Peyer's patch (tissue), 4 donors: ENCODE measurements at places on chromosomes 2 and 18. TPM values are rescaled to one million over a fixed set of nuclear protein-coding genes. Genes with fewer than 3 reads are reported as not detected.
A peak's percentile ranks its signal among the peaks of the same experiment; 100 is the strongest.

Gene KCNIP3
- total RNA-seq: 5.8 TPM

Gene SRD5A2
- total RNA-seq: not detected

Gene C2orf78
- not detected for total RNA-seq

Gene FBXO15
- not detected for total RNA-seq

Gene CRYBA2
- total RNA-seq: 9.4 TPM

Gene NRP2
- 15.7 TPM for total RNA-seq

DNA sequence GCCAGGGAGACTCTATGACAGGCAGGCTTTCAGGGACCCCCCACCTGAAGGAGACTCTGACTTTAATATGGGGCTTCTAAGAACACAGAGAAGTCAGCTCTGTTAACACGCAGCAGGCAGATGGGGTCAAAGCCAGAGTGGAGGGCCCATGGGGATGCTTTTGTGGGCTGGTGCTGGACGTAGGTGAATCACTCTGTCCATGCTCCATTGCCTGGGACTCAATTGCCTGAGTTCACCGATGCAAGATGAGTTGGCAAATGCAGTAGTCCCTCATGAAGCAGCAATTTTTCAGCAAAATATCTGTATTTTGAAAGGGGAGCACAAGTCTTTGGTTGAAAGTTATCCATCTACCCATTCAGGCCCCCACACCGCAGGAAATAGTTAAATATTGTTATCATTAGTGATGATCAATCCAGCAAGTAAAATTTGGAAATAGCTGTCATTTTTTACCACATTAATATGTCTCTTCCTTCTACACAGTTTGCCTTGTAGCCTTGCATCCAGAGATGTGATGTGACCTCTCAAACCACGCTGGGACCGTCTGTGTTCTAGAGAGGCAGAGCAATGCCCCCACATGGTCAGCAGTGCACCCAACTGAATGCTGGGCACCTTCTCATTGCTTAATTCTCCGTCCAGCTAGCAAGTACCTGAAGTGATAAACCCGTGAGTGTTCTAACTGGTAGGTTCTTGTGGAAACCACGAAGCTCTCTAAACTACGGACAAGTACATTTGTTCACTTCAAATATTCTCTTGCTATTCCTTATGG lies 34.8 kb upstream of the FAM110C start:
- no peaks in the 10 kb centered on the region for H3K27me3 ChIP-seq
- no peak overlapping the region for H3K27ac ChIP-seq
- no peaks in the 10 kb centered on the region for H3K4me1 ChIP-seq
- H3K36me3 ChIP-seq: no peaks in the 10 kb centered on the region

GRCh38 chr2:23124214-23124750 lies 260.7 kb upstream of the KLHL29 start:
- no peaks in the 10 kb centered on the region for H3K36me3 ChIP-seq
- no peak for DNase-seq
- H3K27me3 ChIP-seq: no peaks in the 10 kb centered on the region
- H3K27ac ChIP-seq: no peak overlapping the region
- H3K4me1 ChIP-seq: peaks cover 44% of the 10 kb centered on the region

GRCh38 chr2:190771726-190772125 lies 108.9 kb upstream of the GLS start:
- H3K27ac ChIP-seq: no peak overlapping the region
- H3K36me3 ChIP-seq: no peaks in the 10 kb centered on the region
- H3K4me1 ChIP-seq: no peaks in the 10 kb centered on the region
- no peak for DNase-seq
- H3K4me3 ChIP-seq: no peak overlapping the region

DNA sequence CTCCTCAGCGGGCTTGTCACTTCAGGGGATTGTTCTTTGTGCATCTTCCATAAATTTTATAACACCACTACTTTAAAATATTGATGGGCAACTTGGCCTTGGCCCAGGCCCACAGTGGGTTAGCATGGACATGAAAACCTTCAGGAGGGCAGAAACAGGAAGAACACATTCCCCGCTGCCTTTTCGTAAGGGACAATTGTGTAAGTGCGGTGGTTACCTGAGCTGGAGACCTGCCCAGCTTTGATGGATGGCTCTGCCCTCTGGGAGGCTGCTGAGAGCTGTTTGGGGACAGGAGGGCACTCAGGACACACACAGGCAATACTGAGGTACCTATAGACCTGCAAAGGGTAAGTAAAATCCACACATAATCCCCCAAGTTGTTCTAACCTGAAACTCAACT lies 46.8 kb downstream of the FECH start:
- H3K27ac ChIP-seq: no peak overlapping the region
- no peak overlapping the region for H3K4me3 ChIP-seq
- no peaks in the 10 kb centered on the region for H3K36me3 ChIP-seq
- H3K4me1 ChIP-seq: no peaks in the 10 kb centered on the region
- no peaks in the 10 kb centered on the region for H3K27me3 ChIP-seq
- DNase-seq: no peak

DNA sequence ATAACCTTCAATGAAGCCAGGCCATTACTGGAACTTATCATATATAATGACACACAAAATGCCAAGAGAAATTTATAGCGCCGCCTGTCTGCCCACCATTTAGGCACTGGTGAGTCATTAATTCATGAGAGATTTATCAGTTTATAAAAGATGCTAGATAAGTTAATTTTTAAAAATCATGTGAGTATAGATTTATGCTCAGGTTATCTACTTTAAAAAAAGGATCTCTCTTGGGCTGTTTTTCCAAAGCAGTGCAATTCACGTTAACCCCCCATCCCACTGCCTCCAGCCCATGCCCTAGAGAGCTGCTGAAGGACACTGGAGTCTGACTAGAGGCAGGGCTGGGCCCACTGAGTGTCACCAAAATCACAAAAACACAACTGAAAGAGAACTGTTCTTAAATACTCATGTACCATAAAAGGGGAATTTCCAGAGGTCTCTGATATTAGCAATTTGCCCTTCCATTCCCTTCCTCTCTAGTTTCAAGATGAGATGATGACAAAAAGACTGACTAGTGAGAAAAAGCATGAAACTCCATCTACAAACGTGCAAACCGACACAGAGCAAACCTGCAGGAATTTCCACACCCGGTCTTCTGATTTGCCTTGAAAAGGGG lies 160.8 kb downstream of the BCL2 start:
- H3K36me3 ChIP-seq: no peaks in the 10 kb centered on the region
- no peak for DNase-seq
- H3K27ac ChIP-seq: peak overlapping the region; percentile 93

DNA sequence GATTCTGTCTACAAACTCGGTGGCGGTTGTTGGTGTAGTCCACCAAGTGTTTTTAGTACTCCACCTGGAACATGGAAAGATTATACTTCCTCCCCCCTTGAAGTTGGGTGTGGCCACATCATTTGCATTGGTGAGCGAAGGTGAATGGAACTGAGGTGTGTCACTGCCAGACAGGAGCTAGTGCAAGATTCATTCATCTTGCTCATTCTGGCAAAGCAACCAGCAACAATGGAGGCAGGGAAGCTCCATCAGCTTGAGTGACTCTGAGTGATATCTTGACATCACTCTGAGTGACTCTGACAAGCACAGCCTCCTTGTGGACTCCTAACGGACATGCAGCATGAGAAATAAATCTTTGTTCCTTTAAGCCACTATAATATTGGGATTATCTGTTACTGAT lies 54.7 kb upstream of the SLC1A4 start:
- H3K36me3 ChIP-seq: no peaks in the 10 kb centered on the region
- DNase-seq: no peak
- no peak overlapping the region for H3K4me3 ChIP-seq
- H3K27ac ChIP-seq: no peak overlapping the region
- H3K4me1 ChIP-seq: peaks cover 4% of the 10 kb centered on the region
- no peaks in the 10 kb centered on the region for H3K27me3 ChIP-seq

DNA sequence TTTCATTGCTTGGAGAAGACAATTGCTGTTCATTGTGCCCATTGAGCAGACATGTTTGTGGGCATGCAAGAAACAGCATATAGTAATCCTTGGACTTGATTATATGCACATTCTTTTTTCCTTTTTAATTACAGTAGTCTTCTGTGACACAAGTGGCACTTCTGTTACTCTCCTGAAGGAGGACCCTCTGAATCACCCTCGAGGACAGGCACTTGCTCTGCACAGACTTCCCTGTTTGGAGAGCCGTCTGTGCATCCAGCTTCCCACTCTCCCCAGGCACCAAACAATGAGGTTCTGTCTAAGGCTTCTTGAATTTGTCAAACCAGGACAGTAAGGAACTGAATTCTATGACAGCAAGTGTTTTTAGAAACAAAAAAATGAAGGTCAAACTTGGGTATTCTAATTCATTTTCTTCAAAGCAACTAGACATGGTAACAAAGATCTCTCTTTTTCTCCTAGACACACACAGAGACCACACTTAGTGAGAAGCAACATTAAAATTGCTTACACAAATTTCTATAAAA lies 844.6 kb upstream of the ID2 start:
- H3K27me3 ChIP-seq: no peaks in the 10 kb centered on the region
- H3K4me3 ChIP-seq: no peak overlapping the region
- no peaks in the 10 kb centered on the region for H3K4me1 ChIP-seq
- no peak overlapping the region for H3K27ac ChIP-seq
- no peak for DNase-seq
